Iris pigment epithelial cell (primary cell): ENCODE measurements at places on chromosomes 16 and 17.
A peak's percentile ranks its signal among the peaks of the same experiment; 100 is the strongest.

DNA sequence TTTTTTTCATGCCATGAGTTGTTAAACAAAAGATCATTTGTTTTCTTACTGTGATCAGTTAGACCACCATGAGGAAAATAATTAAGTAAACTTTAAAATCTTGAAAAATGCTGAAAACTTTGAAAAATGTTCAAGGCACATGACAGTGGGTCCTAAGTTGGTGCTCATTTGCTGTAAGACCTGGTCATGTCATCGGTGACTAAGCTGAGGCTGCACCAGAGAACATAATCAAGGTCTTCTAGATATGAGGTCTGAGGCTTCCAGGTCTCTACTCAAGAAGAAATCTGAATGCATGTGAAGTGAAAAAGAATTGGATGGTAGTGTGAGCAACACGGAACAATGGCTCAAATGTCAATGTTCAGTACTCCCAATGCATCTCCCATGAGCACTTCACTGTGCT is 87.6 kb downstream of the CFDP1 start:
- DNase-seq, result peak; percentile 23

- DNase-seq, result peak; percentile 1
Measured at GRCh38 chr17:53516636-53517035, 306.1 kb upstream of the KIF2B start.

GRCh38 chr16:63422715-63423114 is 1386.5 kb upstream of the CDH8 start:
- DNase-seq, result no peak

- no peak for DNase-seq
Measured at GRCh38 chr17:14875557-14876412, 389.3 kb downstream of the PMP22 start.

GRCh38 chr17:76635659-76636360 is 7.7 kb downstream of the ST6GALNAC1 start:
- DNase-seq, result no peak

- peak; percentile 87 for DNase-seq
Measured at GRCh38 chr16:24626256-24626655, 86.9 kb downstream of the RBBP6 start.

GRCh38 chr17:1398028-1398427 is 2.0 kb downstream of the YWHAE start:
- DNase-seq, result no peak

DNA sequence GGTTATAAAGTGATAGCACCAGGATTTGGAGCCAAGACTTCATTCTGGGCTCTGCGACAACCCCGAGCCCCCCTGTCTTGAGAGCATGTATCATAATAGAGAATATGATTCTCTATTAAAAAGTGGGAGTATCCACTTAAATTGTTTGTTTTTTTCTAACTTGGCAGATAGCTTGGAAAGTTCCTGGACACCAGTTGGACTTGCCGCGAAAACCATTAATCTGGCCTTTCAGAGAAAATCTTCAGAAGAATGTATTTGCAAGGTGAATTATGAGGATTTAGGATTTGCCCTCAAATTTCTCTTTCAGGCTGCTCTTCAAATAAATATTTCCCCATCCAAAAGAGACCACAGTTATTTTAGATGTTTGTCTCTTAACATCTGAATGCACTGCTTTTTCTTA is 53.5 kb downstream of the MARCHF10 start:
- no peak for DNase-seq

- no peak for DNase-seq
Measured at GRCh38 chr17:57406981-57407286, 150.6 kb downstream of the MSI2 start.

DNA sequence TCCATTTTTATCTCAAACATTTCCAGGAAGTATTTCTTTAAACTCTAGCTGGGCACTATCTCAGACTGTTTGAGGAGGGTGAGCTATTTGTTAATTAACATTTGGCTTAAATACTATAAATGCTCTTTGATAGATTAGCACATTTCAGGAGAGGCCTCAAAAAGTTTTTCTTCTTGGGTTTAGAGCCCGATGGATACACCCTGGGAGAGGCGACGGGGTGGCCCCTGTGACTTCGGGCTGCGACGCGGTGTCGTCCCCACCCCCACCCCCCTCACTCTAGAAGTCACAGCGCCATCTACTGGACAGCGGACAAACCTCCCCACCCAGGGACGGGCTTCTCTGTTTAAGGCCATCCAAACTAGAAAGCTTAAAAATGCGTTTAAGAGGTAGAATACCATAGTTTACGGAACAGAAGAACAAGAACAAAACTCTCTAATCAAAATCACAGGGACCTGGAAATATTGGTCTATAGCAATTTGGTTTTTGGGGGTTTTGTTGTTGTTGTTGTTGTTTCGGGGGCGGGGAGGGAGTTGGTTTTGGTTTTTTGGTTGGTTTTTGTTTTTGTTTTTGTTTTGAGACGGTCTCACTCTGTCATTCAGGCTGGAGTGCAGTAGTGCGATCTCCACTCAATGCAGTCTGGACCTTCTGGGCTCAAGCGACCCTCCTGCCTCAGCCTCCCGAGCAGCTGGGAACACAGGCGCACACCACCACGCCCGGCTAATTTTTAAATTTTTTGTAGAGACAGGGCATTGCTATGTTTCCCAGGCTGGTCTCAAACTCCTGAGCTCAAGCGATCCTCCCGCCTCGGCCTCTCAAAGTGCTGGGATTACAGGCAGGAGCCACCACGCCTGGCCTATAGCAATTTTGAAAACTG is 254.4 kb downstream of the C16orf95 start:
- DNase-seq, result peak; percentile 62

DNA sequence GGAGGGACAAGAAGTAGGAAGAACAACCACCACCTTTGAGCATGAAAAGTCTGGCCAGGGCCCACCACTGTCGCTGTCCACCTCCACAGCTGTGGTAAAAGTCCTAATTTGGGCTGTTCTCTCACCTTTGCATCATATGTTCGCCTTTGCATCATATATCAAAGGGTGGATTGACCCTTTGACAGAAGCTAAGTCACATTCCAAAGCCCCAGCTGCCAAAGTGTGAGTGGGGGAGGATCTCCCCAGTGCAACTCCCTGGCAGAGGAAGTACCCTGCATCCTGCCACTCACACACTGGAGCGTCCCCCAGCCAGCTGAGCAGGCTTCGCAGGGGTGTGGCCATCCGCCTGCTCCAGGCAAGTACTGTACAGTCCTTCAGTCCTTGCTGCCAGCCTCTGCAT is 12.7 kb upstream of the SPECC1 start:
- no peak for DNase-seq

GRCh38 chr17:69050999-69051775 is 9.5 kb downstream of the ABCA9 start:
- DNase-seq, result peak; percentile 81

DNA sequence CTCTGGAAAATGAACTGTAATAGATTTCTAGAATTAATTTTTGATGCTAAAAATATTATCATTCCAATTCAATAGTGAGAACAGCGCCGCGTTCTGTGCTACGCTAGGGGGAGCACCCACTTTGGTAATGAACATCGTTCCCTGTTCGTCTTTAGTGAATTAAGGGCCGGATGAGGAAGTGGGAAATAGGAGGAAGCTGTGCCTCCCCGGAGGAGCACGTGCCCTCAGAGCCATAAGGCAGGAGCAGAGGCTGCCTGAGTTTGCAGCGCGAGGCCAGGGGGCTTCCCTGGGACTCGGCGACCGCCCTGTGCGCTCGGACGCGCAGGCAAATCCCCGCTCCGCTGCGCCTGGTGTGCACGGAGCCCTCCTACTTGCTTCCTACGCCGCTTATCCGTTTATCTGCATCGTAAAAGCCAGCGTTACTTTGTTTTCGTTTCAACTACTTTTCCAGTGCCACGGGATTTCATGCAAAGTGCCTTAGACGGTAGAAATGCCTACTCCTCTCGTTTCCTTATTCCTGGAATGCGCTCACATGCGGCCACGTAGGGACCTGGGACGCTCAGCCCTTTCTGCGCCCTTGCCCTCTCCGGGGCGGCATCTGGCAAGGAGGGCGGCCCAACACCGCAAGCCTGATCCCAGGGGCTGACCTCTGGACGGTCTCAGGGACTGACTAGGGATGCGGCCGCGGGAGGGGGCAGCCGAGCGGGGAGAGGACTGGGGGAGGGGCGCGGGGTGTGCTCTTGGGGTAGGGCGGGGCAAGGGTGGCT is 76.4 kb downstream of the KCNJ12 start:
- peak; percentile 78 for DNase-seq

DNA sequence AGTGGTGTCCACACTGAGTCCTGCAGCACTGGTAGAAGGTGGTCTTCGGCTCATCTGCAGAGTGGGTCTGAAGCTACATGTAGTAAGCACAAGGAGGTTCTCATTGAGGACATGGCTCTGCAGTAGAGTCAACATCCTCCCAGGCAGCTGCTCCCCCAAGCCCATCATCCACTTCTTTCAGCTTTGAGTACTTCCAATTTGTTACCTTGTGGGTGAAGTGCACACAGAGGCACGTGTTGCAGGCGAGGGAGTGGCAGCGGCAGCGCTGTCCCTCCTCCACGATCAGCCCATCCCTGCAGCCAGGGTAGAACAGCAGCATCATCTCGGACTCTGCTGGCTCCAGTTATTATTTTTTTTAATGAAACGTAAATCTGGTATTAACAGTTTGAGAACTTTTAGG is 1.8 kb upstream of the SSTR2 start:
- DNase-seq, result no peak

GRCh38 chr17:19021622-19022083 is 17.1 kb upstream of the FAM83G start:
- DNase-seq, result no peak

GRCh38 chr17:2705888-2706795 is 5.4 kb downstream of the CLUH start:
- no peak for DNase-seq

DNA sequence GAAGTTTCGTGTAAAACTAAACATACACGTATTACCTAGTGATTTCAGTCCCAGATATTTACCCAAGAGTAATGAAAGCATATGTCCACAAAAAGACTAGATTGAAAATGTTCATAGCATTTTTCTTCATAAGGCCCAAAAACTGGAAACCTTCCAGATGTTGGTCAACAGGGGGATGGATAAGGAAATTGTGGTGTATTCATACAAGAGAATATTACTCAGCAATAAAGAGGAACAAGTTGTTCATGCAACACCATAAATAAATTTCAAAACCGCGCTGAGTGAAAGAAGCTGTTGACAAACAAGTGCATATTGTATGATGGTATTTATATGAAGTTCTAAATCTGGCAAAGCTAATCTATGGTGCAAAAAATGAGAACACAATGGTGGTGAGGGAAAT is 54.1 kb upstream of the NFAT5 start:
- no peak for DNase-seq

GRCh38 chr16:77171745-77172635 is 19.0 kb upstream of the MON1B start:
- peak; percentile 56 for DNase-seq

DNA sequence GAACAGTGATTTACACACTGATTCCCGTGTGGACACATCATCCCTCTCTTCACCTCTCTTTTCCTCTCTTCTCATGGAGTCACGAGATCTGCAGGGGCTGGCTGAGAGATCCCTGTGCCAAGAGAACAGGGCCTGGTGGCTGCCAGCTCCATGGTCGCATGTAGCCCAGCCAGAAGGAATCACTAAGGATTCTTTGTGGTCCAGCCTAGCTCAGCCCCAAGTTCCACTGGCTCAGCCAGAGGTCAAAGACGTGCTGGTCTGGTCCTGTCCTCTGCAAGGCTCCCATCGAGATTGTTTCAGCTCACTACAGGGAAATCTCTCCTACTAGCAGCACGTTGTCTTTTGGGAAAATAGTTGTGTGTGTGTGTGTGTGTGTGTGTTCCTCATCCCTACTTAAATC is 66.4 kb downstream of the NDEL1 start:
- DNase-seq, result no peak

- DNase-seq, result no peak
Measured at GRCh38 chr17:37847811-37848331, 76.3 kb upstream of the TBC1D3K start.

DNA sequence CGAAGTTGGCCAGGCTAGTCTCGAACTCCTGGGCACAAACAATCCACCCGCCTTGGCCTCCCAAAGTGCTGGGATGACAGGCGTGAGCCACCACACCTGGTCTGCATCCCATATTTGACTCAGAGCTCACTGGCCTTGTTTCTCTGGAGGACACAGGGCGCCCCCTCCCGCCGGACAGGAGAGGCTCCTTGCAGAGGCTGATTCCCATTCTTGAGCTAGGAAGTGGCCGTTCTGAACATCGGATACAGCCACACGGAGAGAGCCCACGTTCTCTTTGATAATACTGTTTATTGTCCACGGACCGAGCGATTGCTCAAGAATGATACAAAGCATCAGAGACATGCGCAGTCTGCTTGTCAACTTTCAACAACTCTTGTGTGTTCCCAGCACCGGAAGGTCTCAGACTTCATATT is 12.1 kb upstream of the USP36 start:
- no peak for DNase-seq

DNA sequence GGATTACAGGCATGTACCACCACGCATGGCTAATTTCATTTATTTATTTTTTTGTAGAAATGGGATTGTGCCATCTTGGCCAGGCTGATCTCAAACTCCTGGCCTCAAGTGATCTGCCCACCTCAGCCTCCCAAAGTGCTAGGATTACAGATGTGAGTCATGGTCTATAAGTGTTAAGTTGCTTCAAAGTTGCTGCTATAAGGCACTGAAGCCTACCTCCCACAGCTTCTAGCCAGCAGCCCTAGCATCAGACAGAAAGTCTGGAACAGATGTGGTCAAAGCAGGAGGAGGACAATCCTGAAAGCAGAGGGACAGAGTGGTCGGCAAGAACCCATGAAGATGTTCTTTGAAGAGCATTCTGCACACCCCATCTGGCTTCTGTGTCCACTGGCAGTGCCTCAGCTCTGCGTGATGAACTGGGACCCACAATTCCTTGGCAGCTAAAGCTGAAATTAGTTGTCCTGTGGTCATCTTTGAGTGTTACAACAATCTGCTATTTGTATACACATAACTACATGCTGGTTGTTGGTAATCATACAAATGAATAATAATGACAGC is 11.2 kb downstream of the MAP3K14 start:
- DNase-seq, result peak; percentile 88

DNA sequence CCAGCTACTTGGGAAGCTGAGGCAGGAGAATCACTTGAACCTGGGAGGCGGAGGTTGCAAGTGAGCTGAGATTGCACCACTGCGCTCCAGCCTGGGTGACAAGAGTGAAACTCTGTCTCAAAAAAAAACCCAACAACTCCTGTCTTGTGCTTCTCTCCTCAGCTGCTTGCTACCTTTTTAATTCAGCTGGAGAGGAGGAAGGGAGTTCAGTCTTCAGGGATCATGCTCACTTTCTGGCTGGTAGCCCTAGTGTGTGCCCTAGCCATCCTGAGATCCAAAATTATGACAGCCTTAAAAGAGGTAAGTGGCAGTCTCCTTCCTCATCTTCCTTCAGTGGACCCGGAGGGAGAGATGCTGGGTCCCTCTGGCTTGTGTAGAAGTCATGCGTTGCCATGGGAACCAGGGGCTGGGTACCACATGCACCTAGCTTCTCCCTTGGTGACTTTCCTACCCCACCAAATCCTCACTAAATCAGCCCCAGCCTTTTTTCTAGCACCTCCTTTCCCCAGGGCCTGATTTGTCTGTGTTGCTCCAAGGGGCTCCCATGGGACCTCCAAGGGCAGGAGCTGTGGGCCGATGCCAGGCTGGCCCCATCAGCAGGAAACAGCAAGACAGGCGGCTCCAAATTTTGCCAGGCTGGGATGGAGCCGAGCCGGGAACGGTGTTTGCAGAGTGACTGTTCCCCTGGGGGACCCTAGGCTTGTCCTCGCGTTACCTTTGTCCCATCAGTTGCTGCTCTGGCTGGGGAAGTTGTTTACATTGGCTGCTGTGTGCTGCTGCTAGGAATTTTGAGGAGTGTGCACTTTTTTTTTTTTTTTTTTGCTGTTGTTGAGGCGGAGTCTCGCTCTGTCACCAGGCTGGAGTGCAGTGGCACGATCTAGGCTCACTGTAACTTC is 65.2 kb downstream of the ABCC1 start:
- peak; percentile 38 for DNase-seq
